ENCODE measurements at places on chromosomes 12 and 14. TPM values are rescaled to one million over a fixed set of nuclear protein-coding genes. Genes with fewer than 3 reads are reported as not detected.

AHSA1 gene
- 193 TPM for total RNA-seq

CAPZA3 gene
- total RNA-seq, result not detected

FOXN4 gene
- total RNA-seq, result 0.95 TPM

RNASE1 gene
- 1.5 TPM for total RNA-seq

DNA sequence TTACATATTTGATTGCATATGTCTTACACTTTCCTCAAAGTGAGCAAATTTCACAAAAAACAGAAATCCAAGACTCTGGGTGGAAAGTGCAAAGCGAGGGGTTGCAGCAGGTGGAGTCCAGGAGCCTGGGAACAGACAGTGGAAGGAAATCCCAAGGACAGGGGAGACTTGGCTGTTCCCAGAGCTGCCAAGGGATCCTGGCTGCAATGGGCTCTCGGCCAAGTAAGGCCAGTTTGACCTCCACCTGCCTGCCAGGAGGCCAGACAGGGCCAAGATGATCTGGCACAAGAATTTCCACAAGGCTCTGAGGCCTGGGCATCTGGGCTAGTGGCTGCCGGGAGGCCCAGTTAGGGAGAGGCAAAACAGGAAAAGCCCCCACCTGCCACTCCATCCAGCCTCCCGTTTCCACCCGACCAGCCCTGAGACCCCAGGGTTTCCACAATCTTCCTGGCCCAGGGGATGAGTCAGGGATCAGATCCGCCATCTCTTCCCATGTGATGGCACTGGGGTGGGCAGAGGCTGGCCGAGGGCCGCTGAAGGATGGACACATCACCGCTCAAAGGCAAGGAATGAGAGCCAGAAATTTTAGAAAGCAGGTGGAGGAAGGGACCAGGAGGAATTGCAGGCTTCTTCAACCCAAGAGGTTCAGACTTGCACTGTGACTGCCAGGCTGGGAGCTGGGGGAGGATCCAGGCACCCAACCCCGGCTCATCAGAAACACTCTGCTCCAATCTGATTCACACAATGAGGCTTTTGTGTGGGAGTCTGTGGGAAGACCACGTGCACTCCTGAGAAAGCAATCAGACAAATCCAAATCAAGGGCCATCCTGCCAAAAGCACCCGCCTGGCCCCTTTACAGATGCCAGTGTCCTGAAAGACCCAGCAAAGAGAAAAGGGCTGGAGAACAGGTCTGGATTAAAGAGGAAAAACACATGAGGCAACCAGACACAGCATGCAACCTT is 16.3 kb downstream of the SCARB1 start:
- no peak for DNase-seq

GRCh38 chr12:104827587-104827986 is 130.5 kb downstream of the SLC41A2 start:
- DNase-seq, result no peak

DNA sequence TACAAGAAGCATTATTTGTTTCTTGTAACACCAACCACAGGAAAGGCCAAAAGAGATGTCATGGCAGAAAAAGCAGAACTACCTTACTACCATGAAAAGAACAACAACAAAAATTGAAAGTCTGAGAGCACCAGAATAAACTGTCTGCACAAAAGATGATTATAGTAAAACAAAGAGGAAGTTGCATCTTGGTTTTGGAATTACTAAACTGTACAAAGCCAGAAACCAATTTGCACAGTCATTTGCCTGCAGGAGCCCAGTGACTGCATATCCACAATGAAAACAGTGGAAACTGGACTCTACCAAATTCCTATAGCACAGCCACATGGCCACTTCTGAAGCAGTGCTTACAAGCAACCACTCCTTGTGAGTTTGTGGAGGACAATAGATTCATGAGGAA is 276.2 kb downstream of the SSPN start:
- DNase-seq, result no peak

All from Caco-2 (cell line).